Pulmonary artery endothelial cell (primary cell): ENCODE measurements at places on chromosomes 2 and 18. TPM values are rescaled to one million over a fixed set of nuclear protein-coding genes. Genes with fewer than 3 reads are reported as not detected.

TMEM247 gene
- total RNA-seq: not detected in 2 replicates

AAK1 gene
- total RNA-seq: 46.3 and 53.9 TPM in 2 replicates

AQP12A gene
- not detected in 2 replicates for total RNA-seq

ACMSD gene
- total RNA-seq: not detected in 2 replicates

COL6A3 gene
- total RNA-seq: 0.07 and 0.14 TPM in 2 replicates

GKN2 gene
- not detected in 2 replicates for total RNA-seq

KIF5C gene
- total RNA-seq: under 0.01 and 0.18 TPM in 2 replicates

ZNF892 gene
- total RNA-seq: 5.1 and 8.6 TPM in 2 replicates

TANK gene
- total RNA-seq: 75.2 and 91.1 TPM in 2 replicates

LOXL3 gene
- 1.2 and 1.8 TPM in 2 replicates for total RNA-seq

HOXD13 gene
- total RNA-seq: not detected in 2 replicates

GRCh38 chr2:53510401-53510800 is 257.2 kb upstream of the CHAC2 start:
- DNase-seq: no peak

DNA sequence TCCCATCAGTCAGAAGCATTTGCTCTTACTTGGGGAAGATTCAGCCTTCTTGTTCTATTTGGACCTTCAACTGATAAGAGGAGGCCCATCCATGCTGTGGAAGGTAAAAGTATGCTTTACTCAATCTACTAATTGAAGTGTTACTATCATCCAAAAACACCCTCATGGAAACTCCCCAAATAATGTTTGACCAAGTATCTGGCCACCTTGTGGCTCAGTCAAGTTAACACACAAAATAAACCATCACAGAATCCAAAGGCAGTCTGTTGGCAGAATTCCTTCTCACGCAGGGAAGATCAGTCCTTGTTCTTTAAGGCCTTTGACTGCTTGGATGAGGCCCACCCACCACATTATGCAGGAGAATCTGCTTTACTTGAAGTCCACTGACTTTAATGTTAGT is 531.2 kb upstream of the SMIM21 start:
- no peak for DNase-seq

DNA sequence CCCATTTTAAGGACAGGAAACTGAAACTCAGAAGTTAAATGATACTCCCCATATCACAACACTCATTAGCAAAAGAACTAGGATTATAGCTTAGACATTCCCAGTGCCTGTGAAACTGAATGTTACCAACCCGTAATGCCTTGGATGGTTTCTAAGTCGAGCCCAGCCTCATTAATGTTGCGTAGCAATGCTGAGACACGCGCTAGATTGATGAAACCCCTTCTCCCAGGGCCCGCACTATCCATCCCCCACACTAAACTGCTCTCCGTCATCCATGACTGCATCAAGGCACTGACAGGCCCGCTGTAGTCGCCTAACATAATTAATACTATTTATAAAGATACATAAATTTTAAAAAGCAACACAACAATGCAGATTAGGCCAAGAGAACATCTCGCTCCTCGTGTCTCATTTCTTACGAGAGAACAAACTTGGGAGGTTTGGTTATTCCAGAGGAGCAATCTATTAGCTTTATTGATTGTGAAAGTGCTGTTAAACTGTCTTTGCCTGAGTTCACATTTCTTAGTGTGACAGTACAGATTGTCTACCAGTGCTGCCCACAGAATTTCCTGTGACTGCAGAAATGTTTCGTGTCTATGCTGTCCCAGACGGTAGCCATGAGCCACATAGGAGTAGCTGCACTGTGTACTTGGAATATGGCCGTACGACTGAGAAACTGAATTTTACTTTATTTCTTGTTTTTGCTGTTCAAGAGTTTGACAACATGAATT is 312.2 kb upstream of the RAB12 start:
- no peak for DNase-seq

DNA sequence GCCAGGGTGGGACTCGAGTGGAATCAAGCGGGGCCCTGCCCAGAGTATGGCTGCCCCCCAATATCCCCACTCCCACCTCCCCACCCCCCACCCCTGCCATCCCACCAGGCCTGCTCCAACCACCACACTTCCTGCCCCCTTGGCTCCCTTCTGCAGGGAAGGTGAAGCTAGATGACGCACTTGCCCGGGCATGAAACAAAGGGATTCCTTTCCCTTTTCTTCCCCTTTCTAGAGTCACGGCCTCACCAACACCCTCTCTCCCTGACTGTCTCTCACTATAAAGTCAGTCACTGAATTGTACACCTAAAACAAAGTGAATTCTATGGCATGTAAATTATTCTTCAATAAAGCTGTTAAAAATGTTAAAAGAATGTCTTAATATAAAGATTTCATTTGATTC is 16.0 kb downstream of the ZBTB7C start:
- DNase-seq: no peak

- DNase-seq: peak; percentile 46
Observed at GRCh38 chr2:133581010-133581760, 12.9 kb upstream of the NCKAP5 start.

DNA sequence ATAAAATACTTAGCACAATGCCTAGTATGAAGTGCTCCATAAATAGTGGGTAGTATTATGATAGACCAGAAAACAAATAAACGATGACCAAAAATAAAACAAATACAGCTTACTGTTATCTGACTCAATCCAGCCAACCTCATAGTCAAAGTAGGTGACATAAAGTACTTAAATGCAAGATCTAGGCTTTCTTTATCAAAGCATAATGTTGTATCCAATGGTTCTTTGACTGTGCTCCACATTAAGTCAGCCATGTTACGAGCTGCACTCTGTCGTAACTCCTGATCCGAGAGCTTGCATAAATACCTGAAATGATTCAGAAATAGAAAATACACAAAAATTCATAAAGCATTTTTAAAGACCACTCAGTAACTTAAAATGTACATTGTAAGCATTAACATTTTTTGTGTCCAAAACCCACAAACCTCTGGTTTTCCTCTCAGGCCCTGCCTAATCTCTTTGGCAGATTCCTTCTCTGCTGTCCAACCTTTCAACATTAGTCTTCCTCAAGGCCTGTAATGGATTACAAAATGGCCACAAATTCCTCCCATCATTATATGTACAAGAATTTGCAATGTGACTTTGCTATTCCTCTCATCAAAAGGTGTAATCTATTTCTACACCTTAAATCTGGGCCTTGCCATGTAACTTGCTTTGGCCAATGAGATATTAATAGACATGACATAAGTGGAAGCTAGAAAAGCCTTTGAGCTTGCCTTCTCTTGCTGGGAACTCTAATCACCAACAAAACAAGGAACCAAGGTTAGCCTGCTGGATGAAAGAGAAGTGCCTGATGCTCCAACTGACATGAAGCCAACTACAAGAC is 90.6 kb downstream of the USP34 start:
- no peak for DNase-seq

GRCh38 chr2:42659609-42660008 is 91.2 kb downstream of the MTA3 start:
- no peak for DNase-seq

GRCh38 chr2:41899189-41899588 is 148.6 kb upstream of the PKDCC start:
- no peak for DNase-seq

DNA sequence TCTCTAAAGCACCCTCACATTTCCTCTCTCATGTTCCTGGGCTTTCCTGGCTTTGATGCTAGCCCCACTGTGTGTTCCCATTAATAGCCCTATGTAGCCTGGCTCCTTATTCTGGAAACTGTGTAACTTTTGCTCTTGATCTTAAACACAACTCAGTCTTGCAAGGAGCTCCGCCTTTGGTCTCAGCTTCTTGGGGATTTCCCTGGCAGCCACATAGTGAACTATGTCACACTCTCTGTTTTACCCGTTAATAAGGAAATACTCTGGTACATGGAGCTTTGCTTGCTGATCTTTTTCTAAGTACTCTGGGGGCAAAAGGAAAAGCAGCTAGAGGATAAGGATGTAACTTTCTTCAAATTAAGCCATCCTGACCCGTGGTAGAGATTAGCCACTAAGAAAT is 259.3 kb downstream of the NEDD4L start:
- DNase-seq: no peak

GRCh38 chr18:58541789-58542425 is 87.0 kb downstream of the ALPK2 start:
- DNase-seq: peak; percentile 5

DNA sequence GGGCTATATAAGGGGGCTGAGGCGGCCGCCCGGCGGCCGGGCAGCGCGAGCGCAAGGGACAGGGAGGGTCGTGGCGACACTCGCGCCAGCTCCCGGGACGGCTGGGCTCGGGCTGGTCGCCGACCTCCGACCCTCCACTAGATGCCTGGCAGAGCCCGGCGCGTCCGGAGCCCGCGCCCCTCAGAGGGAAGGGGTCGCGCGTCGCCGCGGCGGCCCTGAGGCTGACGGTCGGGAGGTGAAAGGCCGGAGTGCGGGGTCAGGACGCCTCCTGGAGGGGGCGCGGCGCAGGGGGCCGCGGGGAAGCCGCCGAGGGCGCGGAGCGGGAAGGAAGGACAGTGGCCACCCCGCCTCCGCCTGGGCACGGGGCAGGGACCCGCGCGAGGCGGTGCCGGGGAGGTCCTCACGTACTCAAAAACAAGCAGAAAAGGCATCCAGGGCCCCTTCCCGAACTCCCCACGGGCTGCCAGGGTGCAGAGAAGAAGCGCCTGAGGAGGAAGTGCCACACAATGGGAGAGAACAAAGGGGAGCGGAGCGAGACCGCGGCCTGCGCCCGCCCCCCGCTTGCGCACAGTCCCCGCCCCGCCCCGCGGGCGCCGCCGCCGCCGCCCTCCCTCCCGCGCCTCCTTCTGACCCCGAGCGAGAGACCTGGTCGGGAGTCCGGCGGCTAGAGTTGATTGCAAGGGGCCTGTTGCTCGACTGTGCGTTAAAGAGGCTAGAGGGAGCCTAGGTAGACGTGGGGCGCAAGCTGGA is 776 bp upstream of the KLF7 start:
- DNase-seq: no peak

DNA sequence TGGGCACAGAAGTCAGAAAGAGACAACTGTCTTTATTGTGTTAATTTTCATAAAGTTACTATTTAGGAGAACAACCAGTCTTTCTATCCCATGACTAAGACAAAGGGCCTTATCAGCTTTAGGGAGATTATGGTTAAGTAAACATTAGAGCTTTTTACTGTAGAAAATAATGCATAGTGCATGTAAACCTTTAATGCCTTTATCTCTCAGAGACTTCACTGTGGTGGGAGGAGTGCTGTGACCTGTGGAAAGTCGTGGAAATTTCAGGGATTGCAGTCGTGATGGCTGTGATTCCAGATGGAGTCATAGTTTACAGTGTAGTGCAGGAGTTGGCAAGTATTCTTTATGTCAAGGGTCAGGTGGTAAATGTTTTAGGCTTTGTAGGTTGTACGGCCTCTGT is 15.8 kb downstream of the ZNF236 start:
- no peak for DNase-seq

DNA sequence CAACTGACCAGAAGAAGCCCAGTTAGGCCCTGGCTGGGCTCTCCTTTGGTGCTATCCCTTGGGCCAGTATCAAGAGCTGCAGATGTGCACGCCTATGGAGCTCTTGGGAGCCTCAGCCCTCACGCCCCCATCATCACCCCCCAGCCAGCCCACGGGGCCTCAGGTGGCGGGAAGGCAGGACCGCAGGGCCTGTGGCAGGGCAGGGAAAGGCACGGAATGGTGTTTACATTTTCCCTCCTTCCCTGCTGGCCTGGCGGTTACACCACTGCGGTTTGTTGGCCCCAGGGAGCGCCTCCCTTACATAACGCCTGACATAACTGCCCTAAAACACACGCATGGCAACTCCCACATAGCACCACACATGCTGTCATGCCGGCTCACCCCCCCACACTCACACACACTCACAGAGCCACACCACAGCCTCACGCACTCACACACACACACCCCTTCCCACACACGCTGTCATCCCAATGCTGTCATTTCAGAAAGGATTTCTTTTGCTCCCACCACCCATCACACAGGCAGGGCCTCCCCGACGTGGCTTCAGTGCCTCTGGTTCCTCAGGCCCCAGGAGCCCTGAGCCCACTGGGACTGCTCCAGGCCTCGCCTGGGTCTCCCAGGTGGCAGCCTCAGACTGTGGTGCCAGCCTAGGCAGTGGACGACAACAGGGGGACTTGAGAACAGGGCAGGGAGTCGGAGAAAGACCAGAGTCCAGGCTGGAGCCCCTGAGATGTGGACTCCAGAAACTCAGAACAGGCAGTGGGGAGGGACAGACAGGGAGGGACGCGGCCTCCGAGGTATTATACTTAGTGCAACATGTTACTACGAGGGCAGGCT is 15.7 kb downstream of the ZFP36L2 start:
- DNase-seq: no peak
